Left colon (tissue), 2 donors: ENCODE measurements at places on chromosomes 2 and 18. TPM values are rescaled to one million over a fixed set of nuclear protein-coding genes. Genes with fewer than 3 reads are reported as not detected.

GRCh38 chr2:108619925-108620620, 85.8 kb downstream of the LIMS1 start:
- DNase-seq, result no peak

- no peak for DNase-seq
Observed at GRCh38 chr2:199911877-199912161, 726 bp downstream of the C2orf69 start.

GRCh38 chr18:33113416-33113815, 327.1 kb downstream of the CCDC178 start:
- DNase-seq, result no peak

GRCh38 chr18:24414349-24415003, 12.0 kb upstream of the IMPACT start:
- no peak for DNase-seq

GRCh38 chr18:62663731-62664336, 51.5 kb upstream of the PHLPP1 start:
- DNase-seq, result no peak

DNA sequence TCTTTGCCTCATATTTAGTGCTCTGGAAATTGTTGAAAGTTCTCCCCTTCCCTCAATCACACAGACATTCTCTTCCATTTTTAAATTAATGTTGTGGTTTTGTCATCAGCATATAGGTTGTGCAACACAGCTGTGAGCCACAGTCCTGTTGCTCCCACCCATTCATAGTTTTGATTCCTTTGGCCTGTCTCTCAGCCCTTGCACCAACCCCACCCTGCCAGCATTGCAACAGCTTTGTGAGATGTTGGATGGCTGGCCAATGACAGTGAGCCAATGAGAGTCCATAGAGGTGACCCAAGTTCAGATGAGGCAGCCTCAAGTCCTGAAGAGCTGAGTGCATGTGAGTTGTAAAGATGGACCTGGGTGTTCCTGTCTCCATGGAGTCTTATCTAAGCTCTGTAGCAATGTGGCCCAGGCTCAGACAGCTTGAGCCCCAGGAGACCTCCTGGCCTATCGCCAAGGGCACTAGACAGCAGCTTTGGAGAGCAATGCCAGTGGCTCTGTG, 775.5 kb downstream of the RNF144A start:
- DNase-seq, result no peak

Gene CFAP65
- total RNA-seq, result 0.76 TPM

DNA sequence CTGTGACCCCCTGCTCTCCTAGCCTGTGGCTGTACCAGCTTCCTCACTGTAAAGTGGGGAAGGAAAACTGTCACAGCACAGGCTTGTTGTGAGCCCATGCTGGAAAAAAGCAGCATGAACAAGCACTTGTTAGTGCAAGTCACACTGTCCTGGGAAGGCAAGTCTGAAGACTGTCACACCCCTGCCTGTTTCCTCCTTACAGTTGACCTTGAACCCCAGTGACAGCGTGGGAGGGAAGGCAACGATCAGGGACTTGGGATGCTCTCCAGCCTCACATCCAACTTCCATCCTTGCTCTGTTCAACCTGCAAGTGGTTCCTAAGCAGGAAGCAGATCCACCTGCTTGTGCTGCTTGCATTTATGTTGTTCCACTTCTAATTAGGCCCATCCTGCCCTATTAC, 311.3 kb upstream of the KLHL29 start:
- no peak for DNase-seq

GRCh38 chr18:2534906-2535305, 36.4 kb downstream of the METTL4 start:
- DNase-seq, result no peak

- DNase-seq, result no peak
Observed at GRCh38 chr2:197946562-197946961, 142.2 kb downstream of the PLCL1 start.

DNA sequence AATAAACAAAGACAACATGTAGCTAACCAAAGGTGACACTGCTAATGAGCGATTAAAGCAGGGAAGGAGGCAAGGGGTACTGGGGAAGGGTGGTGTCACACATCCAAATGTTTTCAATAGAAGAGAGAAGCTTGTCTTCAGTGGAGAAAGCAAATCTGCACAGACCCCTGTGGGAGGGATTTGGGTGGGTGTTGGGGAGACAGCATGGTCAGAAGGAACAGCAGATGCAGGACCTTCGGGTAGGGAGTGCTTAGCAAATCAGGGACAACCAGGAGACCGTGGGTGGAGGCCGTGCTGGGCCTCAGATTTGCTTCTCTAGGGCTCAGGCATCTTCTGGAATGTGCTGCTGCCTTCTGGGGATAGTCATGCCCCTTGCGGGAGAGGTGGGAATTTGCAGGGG, 185.3 kb upstream of the RAB6C start:
- DNase-seq, result no peak

Gene CEP192
- total RNA-seq, result 24.7 TPM

DNA sequence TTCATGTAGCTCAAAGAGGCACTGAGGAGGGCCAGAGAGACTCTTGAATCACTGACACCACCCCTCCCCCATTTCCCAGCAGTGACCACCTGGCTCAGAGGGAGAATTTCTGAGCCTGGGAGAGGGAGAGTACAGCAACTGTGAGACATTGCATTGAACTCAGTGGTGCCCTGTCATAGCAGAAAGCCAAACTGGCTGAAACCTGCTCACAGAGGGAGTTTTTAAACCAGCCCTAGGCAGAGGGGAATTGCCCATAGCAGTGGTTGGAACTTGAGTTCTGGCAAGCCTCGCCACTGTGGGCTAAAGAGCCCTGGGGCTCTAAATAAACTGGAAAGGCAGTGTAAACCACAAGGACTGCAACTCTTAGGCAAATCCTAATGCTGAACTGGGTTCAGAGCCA, 243.1 kb downstream of the ADCYAP1 start:
- DNase-seq, result no peak
